ENCODE measurements at places on chromosomes 5 and 9. TPM values are rescaled to one million over a fixed set of nuclear protein-coding genes. Genes with fewer than 3 reads are reported as not detected.

The SMIM33 gene
- not detected for total RNA-seq

The PCDHB4 gene
- 0.10 TPM for total RNA-seq

The RANBP3L gene
- not detected for total RNA-seq

The DDX4 gene
- not detected for total RNA-seq

The ACTBL2 gene
- total RNA-seq: not detected

The EIF4E1B gene
- not detected for total RNA-seq

The IL33 gene
- total RNA-seq: 0.60 TPM

The ZDHHC11B gene
- not detected for total RNA-seq

The NDUFA8 gene
- 73.3 TPM for total RNA-seq

The NUTM2F gene
- not detected for total RNA-seq

The MARCOL gene
- not detected for total RNA-seq

The GOLPH3 gene
- total RNA-seq: 68.1 TPM

The LHX2 gene
- total RNA-seq: not detected

The PLCXD3 gene
- 0.27 TPM for total RNA-seq

The FOXB2 gene
- total RNA-seq: not detected

The ADAMTSL1 gene
- total RNA-seq: 45.4 TPM

The IFNB1 gene
- total RNA-seq: 0.13 TPM

The FAM81B gene
- not detected for total RNA-seq

The AGXT2 gene
- not detected for total RNA-seq

The DNAI1 gene
- total RNA-seq: not detected

The SH3GL2 gene
- total RNA-seq: 0.07 TPM

The PPIC gene
- total RNA-seq: 37.0 TPM

The DAB2IP gene
- 25.3 TPM for total RNA-seq

The CTNND2 gene
- total RNA-seq: not detected

The MSX2 gene
- 0.25 TPM for total RNA-seq

The TMEM8B gene
- 0.27 TPM for total RNA-seq

The PCDHA6 gene
- total RNA-seq: 0.27 TPM

The CD72 gene
- not detected for total RNA-seq

The PCAT7 gene
- total RNA-seq: not detected

The ZNF300 gene
- total RNA-seq: 3.4 TPM

The DPYSL3 gene
- 50.4 TPM for total RNA-seq

The TEK gene
- 79.5 TPM for total RNA-seq

The FYB1 gene
- total RNA-seq: not detected

The TJP2 gene
- total RNA-seq: 342 TPM

The NR2F1 gene
- 14.1 TPM for total RNA-seq

The RALGPS1 gene
- 1.6 TPM for total RNA-seq

The FBP1 gene
- total RNA-seq: 15.8 TPM

The CNTLN gene
- total RNA-seq: 5.9 TPM

The MACROH2A1 gene
- 162 TPM for total RNA-seq

The GFRA3 gene
- not detected for total RNA-seq

The FGFR4 gene
- total RNA-seq: 1.7 TPM

The SLC6A19 gene
- not detected for total RNA-seq

The TMEM215 gene
- not detected for total RNA-seq

The ENDOG gene
- total RNA-seq: 33.5 TPM

The KCNT1 gene
- not detected for total RNA-seq

The CARD6 gene
- 21.7 TPM for total RNA-seq

Measured in mammary microvascular endothelial cell (primary cell).